ENCODE measurements at places on chromosomes 6 and 20.
A peak's percentile ranks its signal among the peaks of the same experiment; 100 is the strongest.

- no peak for DNase-seq
Measured at GRCh38 chr20:21570285-21570992, 56.6 kb upstream of the NKX2-2 start.

DNA sequence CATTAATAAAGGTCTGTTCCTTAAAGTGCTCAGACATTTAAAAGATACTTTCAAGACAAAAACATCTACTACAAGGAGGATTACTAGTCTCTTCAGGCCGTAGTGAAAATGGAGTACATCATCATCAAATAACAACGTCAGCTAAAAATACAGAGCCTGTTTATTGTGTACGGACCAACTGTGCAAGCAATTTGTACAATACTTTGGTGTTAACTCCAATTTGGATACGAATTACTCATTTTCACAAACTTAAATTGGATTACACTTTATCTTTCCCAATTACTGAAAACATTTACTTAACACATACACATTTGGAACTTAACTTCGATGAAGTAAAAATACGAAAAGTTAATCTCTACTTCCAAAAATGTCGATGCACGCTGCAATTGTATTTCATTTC is 802 bp downstream of the CYP39A1 start:
- peak; percentile 75 for DNase-seq

DNA sequence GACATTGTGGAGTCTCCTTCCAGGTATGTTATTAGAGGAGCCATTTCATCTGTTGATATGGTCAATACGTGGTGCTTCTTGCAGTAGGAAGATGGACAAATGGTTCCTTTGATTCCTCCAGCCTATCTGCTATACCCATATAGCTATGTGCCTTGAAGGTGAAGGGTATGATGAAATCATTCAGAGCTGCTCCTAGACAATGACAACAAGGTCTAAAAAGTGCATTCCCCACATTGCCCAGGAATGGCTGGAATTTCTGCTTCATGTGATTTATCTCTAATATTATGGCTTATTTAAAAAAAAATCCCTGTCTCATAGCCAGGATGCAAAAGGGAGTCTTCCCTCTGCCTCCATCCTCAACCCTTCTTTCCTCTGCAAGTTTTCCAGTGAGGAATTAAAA is 14.1 kb downstream of the DAAM2 start:
- no peak for DNase-seq

DNA sequence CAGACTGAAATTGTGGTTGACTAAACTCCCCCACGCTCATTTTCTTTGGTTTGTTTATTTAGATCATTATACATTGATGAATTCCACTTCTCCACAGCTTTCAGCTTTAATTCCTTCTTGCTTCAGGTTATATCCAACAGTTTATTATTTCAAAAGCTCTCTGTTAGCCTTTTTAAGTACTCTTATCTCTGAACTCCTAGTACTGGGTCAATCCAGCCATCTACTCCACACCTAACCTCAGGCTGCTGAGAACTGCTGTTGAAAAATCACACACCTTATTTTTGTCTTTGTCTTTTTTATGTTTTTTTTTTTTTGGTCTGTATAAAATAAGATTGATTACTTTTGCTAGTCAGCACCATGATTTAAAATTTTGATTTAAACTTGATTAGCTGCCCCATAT is 32.9 kb downstream of the FLRT3 start:
- DNase-seq: no peak

- no peak for DNase-seq
Measured at GRCh38 chr6:37285861-37286311, 27.9 kb upstream of the TMEM217 start.

DNA sequence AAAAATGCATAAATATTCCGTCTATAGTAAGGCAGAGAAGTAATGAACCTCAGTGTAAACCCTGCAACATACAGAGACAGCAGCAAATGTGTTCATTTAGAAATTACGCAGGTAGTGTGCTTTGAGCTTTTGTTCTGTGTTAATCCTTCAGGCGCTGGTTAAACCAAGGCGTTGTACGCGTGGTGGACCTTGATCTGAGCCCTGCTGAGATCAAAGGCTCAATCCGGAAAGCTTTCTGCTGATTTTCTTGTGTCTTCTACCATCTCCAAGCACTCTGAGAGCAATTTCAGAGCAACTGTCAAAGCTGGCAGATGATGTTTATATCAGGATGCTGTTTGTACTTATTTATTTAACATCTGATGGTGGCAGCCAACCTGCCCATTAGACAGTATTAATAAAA is 382.8 kb downstream of the CDH26 start:
- no peak for DNase-seq

GRCh38 chr6:41561931-41562911 is 16.0 kb downstream of the FOXP4 start:
- DNase-seq: peak; percentile 55

DNA sequence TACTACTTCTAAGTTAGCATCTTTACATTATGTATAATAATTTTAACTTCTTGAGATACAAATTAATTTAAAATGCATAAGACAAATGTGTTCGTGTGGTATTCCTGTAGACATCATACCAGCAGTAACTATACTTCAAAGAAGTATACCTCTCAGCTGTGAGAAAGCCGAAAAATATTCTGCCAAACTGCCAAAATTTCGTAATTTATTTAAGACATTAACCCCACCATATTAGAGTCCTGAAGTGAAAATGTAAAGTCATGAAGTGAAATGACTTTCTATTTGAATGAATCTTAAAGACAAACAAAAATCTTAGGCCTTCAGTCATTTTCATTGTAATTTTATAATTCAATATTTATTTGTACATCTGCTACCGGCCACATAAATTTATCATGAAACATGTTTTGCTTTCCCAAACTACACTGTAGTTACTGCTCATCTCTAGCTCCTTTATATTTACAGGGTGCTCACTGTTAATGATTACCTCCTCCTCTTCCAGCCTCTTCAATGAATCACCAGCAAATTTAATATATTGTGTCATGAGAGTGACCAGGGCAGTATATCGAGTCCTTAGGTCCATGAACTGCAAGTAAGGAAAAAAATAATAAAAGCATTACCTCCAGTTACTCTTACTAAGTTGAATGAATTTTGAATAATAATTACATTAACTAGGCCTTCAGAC is 18.5 kb downstream of the DST start:
- no peak for DNase-seq

GRCh38 chr20:45857882-45858216 is 435 bp downstream of the ZSWIM3 start:
- DNase-seq: no peak

DNA sequence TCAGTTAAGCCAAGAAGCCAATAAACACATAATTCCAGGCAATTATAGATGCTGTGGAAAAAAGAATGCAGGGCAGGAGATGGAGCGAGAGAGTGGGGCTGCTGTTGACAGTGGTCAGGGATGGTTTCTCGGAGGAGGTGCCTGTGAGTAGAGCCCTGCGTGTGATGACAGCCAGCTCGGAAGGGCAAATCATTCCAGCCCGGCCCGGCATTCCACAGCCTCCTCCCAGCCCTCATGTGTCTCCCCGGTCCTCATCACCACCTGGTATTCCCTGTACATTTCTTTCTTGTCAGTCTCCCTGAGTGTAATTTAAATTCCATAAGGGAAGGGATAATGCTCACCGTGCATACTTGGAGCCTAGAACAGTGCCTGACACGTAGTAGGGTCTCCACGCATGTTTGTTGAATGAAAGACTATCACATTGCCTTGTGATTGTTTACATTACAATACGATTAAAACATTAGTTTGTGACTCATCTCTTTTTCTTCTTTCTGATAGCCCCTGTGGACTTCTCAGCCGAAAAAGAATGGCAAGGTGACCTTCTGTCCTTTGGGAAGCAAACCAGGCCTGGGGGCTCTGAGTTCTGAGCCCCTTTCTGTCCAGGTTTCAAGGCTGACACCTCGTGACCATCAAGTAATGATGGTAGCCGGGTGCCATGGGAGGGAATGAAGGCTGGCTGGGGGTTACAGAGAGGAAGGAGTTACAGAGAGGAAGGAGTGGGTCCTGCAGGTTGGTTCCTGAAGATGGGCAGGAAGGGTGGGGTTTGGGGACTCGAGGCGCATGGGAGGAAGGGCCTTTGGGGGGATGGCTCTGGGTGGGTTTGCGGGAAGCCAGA is 379.5 kb upstream of the SULF2 start:
- no peak for DNase-seq

- no peak for DNase-seq
Measured at GRCh38 chr6:71544028-71544427, 255.4 kb downstream of the OGFRL1 start.

DNA sequence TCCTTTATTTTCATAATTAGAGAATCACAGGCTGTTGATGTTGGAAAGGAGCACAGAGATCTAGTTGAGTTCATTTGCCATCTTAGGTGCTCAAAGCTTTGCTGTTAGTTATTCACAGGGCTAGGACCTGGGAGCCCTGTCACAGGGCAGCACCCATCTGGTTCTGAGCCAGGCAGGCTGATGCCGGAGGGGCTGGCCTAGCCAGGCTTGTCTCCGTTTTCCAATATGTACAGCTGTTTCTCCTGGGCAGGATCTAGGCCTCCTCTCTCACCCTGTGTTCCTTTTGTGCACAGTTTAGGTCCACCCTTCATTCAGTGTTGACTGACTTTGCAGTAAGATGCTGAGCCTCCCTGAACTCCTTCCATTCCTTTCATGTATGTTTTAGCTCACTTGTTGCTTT is 33.4 kb downstream of the LRRC1 start:
- DNase-seq: no peak

DNA sequence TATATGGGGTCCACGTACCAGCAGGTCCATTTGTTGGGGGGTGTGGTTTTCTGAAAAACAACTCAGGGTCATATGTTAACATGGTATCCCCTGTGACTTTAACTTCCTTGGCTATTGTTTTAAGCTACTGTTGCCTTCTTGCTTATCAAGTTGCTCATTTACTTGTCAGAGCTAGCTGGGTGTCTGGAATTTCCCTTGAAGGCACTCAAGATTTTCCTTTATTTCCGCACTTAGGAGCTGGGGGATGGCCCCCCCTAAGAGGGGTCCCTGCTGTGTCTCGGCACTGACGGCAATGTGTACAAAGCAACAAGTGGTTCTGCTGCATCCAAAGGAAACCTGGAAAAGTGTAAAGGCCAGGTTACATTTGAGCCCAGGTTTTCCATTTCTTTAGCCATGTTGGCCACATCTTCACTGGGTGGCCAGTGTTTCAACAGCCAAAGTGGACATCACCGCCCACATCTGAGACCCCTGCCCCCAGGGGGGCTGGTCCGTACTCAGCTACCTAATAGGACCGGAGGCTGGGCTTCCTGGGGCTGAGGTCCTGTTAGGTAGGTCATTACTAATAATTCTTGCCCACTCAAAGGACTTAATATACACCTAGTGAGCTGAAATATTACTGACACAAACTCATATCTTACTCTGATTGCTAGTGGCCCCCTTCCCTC is 24.8 kb upstream of the SYNDIG1 start:
- no peak for DNase-seq

- no peak for DNase-seq
Measured at GRCh38 chr20:40635971-40636370, 53.1 kb downstream of the MAFB start.

DNA sequence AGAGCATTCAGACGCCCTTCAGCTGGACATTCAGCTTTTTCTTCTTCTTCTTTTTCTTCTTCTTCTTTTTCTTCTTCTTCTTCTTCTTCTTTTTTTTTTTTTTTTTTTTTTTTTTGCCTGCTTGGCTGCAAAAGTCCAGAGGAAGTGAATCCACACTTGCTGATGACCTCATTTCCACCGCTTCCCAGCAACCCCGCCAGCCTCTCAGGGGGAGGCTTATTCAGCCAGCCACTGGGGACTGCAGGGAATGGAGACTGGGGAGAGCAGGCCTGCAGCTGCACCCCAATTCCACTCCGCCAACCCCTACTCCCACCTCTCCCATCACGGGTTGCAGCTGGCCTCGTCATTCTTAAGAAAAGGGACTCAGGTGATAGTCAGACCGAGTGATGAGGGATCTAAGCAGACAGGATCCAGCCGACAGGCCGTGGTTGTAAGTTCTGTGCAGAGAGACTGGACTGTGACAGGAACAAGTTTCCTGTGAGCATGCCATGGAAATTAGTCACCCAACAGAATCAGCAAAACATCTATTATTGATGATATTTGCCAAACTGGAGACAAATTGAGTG is 59.0 kb upstream of the QKI start:
- peak; percentile 56 for DNase-seq

GRCh38 chr6:1621070-1621701 is 11.5 kb downstream of the FOXC1 start:
- DNase-seq: peak; percentile 62

DNA sequence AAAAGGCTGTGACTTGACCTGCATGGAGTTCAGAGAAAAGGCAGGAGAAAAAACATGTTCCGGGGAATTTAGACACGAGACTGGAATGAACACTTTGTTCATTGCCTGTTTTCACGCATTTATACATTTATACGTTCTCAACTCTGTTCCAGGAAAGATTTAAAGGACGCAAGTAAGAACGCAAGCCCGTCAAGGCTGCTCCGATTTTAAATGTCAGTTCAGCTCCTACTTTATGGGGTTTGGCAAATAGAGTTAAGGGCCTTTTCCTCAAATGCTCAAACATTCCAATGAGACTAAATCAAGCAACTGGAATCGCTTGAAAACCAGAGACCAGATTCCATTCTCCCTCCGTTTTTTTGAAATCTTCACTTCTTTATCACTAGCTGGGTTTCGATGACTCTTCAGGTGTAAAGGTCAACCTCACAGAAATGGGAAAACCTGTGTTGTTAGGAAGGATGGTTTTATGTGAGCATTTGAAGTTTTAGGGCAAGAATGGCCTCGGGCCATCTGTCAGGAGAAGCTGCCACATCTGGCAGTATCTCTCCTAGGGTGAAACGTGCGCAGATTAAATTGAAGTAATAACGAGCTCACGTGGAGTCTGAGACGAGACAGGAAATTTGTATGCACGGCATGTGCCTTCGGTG is 24.9 kb downstream of the TTLL2 start:
- peak; percentile 52 for DNase-seq

- no peak for DNase-seq
Measured at GRCh38 chr20:50834599-50835005, 39.7 kb downstream of the BCAS4 start.

- no peak for DNase-seq
Measured at GRCh38 chr20:22619806-22620205, 35.4 kb upstream of the FOXA2 start.

DNA sequence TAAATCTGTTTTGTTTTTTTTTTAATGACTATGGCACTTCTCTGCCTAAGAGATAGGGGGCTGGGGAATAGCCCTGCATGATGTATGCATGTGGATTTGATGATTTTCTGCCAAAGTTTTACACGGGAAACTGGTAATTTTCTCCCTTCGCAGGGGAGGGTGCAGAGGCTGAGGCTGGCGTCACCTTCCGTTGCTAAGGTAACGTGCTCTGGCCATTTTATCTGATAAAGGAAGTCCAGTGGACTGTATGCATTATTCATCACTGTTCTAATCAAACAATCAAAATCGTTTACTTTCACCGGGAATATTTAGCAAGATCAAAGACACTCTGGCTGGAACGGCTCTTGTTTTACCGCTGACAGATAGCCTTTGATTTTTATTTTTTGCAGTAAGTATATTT is 789 bp downstream of the PHACTR1 start:
- peak; percentile 40 for DNase-seq

- DNase-seq: no peak
Measured at GRCh38 chr6:94213226-94213625, 793.9 kb upstream of the EPHA7 start.

- no peak for DNase-seq
Measured at GRCh38 chr20:15578113-15578512, 995.1 kb downstream of the KIF16B start.

Data from eye (tissue), 1 donor.